ENCODE measurements at places on chromosomes 2 and 18.

- no peak for DNase-seq
Measured at GRCh38 chr2:86225581-86225980, 26.3 kb downstream of the MRPL35 start.

DNA sequence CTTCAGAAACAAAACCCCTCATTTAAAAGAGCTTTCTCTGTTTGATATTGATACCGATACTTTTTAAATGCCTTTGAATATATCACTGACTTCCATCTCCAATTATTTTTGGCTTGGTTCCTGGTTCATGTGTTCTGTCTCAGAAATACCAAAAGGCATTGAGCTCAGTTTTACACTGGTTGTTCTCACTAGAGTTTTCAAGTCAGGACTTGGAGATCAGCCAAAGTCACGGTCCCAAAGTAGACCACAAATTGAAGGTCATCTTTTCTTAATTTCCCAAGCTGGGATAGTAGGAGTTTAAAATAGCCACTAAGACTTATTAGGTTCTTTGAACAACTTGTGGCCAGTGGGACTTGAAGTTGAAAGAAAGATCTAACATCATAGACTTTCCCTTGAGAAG lies 24.2 kb downstream of the DHRS9 start:
- no peak for DNase-seq

- no peak for DNase-seq
Measured at GRCh38 chr2:42960002-42960841, 167.8 kb upstream of the HAAO start.

DNA sequence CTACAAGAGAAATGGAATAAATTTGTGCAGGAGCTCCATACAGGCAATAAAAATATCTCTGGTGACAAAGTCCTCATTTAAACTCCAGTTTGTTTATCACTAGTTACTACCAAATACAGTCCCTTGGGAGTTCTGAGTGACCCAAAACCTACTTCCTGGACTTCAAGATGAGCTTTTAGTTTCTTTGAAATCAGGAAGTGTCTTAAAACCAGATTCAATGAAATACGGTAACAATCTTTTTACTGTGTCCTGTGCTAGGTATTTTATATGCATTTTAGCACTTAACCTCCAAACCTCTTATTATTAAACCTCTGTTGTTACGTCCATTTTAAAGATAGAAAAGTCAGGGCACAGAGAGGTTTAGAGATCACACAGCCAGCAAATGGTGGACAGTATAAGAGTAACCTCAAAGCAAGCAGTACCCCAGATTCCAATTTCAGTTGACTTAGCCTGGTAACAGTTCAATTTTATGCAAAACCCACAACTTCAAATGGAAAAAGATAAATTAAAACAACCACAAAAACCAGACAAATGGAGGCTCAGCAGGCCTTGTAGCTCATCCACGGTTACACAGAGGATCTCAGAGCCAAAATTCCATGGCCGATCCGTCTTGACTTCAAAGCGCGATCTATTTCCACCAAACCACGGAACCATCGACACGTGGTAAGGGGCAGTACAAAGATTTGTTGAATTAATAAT lies 1.3 kb upstream of the KCMF1 start:
- DNase-seq: no peak

DNA sequence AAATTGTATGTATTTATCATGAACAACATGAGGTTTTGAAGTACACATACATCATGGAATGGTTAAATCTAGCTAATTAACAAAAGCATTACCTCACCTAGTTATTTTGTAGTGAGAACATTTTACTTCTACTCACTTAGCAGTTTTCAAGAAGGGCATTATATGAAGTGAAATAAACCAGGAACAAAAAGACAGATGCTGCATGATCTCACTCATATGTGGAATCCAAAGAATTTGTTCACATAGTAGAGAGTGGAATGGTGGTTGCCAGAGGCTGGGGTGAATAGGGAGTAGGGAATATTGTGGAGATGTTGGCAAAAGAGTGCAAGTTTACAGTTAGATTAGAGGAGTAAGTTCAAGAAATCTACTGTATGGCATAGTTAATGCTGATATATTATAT lies 292.0 kb downstream of the ASXL3 start:
- DNase-seq: no peak

GRCh38 chr2:157256626-157257025 lies 879 bp upstream of the GALNT5 start:
- DNase-seq: no peak

DNA sequence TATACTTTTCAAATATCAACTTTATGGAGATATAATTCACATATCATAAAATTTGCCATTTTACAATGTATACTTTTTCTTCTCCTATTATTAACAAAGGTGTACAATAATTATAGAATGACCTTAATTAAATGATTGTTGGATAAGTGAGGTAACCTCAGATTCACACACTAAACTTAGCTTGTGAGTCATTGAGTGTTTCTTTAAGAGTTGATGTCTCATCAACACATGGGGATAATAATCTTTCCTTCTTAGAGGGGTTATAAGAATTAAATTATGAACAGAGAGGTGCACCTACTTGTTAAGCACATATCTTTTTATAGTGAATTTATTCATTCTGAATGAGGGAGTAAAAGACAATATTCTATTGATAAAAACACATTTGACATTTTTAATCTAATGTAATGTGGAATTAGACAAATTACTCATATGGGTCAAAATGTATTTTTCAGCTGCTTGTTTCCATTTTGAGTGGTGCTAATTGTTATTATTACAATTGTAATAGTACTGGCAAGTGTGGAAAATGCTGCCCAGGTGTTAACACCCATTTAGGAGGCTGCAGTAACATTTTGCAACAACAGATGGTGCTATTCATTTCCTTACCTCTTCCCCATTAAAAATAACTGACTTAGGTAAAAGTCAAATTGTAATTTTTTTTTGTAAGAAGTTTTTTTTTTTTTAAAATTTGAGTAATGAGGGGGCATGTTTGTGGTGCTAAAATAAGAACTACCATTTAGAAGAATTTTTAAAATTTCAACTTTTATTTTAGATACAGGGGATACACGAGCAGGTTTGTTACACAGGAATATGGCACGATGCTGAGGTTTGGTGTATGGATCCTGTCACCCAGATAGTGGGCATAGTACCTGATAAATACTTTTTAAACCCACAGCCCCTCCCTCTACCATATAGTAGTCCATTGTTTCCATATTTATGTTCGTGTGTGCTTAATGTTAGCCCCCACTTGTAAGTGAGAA lies 32.1 kb upstream of the DYNAP start:
- no peak for DNase-seq

DNA sequence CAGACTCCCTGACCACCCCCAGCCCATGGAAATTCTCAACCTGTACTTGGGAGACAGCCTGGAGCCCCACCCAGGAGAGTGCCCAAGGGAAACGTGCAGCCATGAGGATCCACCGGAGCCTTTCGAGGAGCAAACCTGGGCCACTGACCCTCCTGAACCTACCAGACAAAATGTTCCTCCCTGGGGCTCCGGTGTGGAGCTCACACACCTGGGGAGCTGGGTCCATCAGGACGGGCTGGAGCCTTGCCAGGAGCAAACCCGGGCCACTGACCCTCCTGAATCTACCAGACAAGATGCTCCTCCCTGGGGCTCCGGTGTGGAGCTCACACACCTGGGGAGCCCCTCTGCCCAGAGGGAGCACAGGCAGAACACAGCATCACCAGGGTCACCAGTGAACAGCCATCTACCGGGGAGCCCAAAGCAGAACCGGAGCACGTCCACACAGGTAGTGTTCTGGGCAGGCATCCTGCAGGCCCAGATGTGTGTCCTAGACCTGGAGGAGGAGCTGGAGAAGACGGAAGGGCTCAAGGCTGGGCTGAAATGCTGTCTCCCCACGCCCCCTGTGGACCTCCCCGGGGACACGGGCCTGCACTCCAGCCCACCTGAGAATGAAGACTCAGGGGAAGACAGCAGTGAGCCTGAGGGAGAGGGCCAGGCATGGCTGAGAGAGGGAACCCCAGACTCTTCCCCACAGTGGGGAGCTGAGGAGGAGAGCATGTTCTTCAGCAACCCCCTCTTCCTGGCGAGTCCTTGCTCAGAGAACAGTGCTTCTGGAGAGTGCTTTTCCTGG lies 8.9 kb downstream of the PSD4 start:
- DNase-seq: no peak

- DNase-seq: no peak
Measured at GRCh38 chr2:172945510-172945850, 130.2 kb upstream of the MAP3K20 start.

DNA sequence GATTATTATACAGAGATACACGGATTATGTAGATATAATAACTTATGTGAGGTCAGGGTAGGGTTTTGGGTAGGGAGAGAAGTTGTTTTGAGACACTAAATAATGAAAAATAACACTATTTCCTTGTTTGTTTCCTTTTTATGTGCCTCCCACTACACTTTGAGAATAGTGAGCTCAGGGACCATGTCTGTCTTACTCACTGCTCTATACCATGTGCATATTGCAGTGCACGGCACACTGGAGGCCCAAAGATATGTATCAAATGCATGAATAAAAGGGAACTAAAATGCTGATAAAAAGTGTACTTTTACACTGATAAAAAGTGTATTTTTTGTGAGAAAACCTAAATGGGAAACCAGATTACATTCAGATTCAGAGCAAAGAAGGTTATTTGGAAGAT lies 151.4 kb upstream of the NABP1 start:
- no peak for DNase-seq

- DNase-seq: no peak
Measured at GRCh38 chr2:71426721-71427120, 26.6 kb upstream of the DYSF start.

- DNase-seq: no peak
Measured at GRCh38 chr18:46764586-46764985, 7.7 kb upstream of the ST8SIA5 start.

DNA sequence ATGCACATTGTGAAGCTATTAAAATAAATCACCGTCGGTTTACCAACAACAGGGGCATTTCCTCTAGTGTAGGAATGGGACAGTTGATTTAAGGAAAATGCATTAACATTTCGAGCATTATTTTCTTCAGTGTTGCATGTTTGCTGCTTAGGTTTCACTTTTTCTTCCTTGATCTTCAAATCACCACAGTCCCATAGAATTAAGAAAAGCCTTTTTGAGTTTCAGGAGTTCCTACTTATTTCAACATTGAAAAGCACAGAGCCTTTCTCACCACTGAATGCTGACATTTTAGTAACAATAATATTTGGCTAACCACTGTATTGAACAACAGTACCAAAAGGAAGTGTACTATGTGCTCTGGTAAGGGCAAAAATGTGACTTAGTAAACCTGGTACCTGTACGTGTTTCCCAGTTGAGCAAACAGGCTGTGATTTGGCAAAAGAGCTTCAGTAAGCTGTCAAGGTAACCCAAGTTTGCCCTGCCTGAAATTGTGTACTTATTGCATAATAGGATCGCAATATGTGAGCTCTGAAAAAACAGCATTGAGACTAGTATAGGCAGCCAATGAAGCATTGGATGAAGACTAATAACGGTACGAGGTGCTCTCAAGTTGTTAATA lies 2.2 kb downstream of the LRRTM4 start:
- no peak for DNase-seq

- no peak for DNase-seq
Measured at GRCh38 chr2:36235882-36236281, 119.7 kb upstream of the CRIM1 start.

DNA sequence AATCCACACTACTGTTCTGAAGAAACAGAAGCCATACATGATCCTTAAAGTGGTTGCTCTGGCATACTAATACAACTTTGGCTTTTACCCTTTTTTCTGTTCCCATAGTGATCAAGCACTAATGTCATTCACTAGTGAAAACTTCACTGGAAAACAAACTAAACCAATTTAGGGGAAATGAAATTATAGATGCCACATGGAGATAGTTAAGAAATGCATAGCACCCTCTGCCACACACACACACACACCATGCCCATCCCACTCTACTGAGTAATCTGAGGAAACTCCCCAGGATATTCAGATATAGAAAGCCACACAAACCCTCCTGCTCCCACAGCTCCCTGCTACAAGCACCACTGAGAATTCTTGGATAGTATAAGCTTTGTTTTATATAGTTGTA lies 39.1 kb downstream of the SLC3A1 start:
- DNase-seq: no peak

- DNase-seq: no peak
Measured at GRCh38 chr18:8176109-8176508, 433.1 kb upstream of the RAB12 start.

GRCh38 chr2:50529600-50530218 lies 502.2 kb downstream of the NRXN1 start:
- DNase-seq: no peak

DNA sequence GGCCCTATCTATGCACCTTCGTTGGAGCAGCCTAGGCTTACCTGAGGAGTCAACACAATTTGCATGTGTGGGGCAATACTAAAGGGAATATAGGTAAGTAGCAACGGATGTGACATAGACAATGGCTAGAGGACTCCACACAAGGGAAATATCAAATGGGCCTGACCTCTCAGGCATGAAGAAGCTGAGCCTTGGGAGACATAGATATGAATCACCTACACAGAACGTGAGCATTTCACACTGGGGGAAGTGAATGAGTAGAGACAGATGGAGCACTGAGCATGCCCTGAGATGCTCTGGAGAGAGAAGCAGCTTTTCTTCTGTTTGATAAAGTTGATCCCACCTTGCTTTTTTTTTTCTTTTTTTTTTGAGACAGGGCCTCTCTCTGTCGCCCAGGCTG lies 97.9 kb downstream of the ATL2 start:
- no peak for DNase-seq

GRCh38 chr18:24679062-24679461 lies 218.6 kb downstream of the HRH4 start:
- no peak for DNase-seq

DNA sequence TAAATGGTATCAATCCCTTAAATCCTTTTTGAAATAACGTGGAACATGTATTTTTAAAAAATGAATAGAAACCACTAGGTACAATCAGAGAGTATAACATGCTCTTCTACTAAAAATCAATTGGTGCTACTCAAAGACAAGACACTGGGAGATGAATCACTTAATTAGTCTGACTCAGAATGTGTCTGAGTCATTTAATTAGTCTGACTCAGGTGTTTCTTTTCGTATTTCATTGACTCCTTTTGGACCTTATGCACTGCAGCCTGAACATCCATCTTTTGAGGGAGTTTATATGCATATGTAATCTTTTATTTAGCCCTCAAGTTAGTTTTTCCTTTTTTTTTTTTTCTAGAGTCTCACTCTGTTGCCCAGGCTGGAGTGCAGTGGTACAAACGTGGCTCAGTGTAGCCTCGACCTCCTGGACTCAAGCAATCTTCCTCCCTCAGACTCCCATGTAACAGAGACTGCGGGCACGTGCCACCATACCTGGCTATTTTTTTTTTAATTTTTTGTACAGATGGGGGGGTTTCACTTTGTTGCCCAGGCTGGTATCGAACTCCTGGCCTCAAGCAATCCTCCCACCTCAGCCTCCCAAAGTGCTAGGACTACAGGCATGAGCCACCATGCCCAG lies 26.5 kb downstream of the PPP4R3B start:
- DNase-seq: no peak

DNA sequence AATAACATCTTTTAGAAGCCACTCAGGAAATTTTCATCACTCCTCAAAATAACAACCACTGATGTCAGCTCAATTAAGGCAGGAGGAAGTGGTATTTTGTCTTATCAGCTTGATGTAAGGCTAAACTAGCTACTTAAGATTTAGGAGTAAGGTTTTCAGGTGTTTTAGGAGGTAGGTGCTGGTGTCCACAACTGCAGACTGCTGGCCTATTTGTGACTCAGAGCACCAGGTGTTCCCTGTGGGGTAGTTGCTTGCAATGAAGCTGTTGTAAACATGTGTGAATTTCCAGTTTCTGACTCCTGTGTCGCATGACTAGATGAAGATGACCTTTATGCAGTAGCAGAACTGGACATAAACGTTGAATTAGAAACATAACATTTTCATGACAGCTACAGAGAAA lies 164.2 kb downstream of the THSD7B start:
- no peak for DNase-seq

GRCh38 chr2:171574149-171574795 lies 52.0 kb downstream of the CYBRD1 start:
- DNase-seq: peak; percentile 71
